ENCODE measurements at places on chromosomes 5 and 9. TPM values are rescaled to one million over a fixed set of nuclear protein-coding genes. Genes with fewer than 3 reads are reported as not detected.

DNA sequence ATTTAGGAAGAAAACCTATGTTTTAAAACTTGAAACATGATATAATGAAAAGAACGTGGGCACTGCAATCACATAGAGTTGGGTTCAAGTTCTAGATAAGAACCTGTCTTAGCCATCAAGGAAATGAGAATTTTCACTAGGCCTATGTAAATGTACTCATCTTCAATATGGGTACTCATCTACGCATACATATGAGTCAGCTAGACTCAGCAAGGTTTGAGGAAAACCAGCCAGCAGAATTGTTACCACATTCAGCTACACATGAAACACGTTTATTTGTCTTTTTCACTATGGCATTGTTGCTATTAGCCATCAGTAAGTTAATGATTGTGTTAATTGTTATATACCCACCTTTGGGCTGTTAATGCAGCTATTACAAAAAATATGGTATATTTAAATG lies 146.3 kb downstream of the CHSY3 start:
- DNase-seq: no peak
- H3K4me3 ChIP-seq: no peak overlapping the region
- no peaks in the 10 kb centered on the region for H3K27me3 ChIP-seq
- H3K36me3 ChIP-seq: no peaks in the 10 kb centered on the region
- H3K27ac ChIP-seq: no peak overlapping the region

DNA sequence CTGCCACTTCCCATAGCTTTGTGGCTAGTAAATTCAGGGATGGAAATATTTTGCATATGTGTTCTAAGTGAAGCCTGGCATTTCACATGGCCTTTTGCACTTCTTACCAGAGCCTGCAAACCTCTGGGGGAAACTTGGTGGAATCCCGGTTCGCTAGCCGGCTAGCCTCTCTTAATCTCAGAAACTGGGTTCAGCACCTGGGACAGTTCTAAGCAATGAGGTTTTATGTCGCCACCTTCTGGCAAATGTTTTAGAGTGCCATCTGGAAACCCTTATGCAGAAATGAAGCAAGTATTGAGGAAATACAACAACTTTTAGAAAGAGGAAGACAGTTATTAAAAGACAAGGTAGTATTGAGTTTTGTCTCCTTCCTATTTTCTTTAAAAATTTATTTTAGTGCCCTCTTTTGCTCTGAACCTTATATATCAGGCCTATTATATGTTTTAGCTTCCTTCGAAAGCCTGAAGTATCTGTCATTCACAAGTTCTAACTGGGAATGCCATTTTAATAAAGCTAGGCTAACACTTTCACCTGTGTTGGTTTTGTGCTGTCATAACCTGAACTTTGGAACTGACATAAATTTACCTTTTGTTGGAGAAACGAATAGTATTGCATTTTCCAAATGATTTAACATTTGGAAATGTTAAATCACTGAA lies 963 bp upstream of the HTR1A start:
- no peak overlapping the region for H3K4me3 ChIP-seq
- H3K27me3 ChIP-seq: peaks cover 12% of the 10 kb centered on the region
- no peak overlapping the region for H3K27ac ChIP-seq
- no peaks in the 10 kb centered on the region for H3K36me3 ChIP-seq
- no peak for DNase-seq
- H3K4me1 ChIP-seq: no peaks in the 10 kb centered on the region

- peak overlapping the region; percentile 59 for H3K4me3 ChIP-seq
- H3K4me1 ChIP-seq: peaks cover 27% of the 10 kb centered on the region
- H3K27me3 ChIP-seq: peaks cover 67% of the 10 kb centered on the region
Measured at GRCh38 chr9:126517833-126518356, 95.8 kb upstream of the LMX1B start.

PDE8B gene
- 0.05 TPM for total RNA-seq

- no peak for DNase-seq
- H3K4me1 ChIP-seq: no peaks in the 10 kb centered on the region
- no peak overlapping the region for H3K4me3 ChIP-seq
- no peaks in the 10 kb centered on the region for H3K27me3 ChIP-seq
Measured at GRCh38 chr5:98709681-98710080, 63.8 kb upstream of the RGMB start.

GRCh38 chr9:12819436-12820185 lies 44.8 kb downstream of the LURAP1L start:
- no peaks in the 10 kb centered on the region for H3K36me3 ChIP-seq
- no peaks in the 10 kb centered on the region for H3K27me3 ChIP-seq
- H3K27ac ChIP-seq: no peak overlapping the region
- no peaks in the 10 kb centered on the region for H3K4me1 ChIP-seq

GRCh38 chr9:75109210-75109839 lies 21.0 kb downstream of the OSTF1 start:
- DNase-seq: no peak
- no peak overlapping the region for H3K4me3 ChIP-seq
- H3K4me1 ChIP-seq: peaks cover 53% of the 10 kb centered on the region

GRCh38 chr9:127213859-127214258 lies 50.7 kb upstream of the GARNL3 start:
- peaks cover 20% of the 10 kb centered on the region for H3K27me3 ChIP-seq
- DNase-seq: no peak
- no peaks in the 10 kb centered on the region for H3K36me3 ChIP-seq
- no peak overlapping the region for H3K4me3 ChIP-seq
- H3K27ac ChIP-seq: no peak overlapping the region

GRCh38 chr5:114243972-114244317 lies 117.9 kb upstream of the KCNN2 start:
- no peak for DNase-seq
- no peaks in the 10 kb centered on the region for H3K27me3 ChIP-seq
- H3K36me3 ChIP-seq: no peaks in the 10 kb centered on the region
- H3K4me1 ChIP-seq: no peaks in the 10 kb centered on the region

GRCh38 chr5:83636156-83636555 lies 84.5 kb downstream of the HAPLN1 start:
- no peak overlapping the region for H3K27ac ChIP-seq
- H3K36me3 ChIP-seq: no peaks in the 10 kb centered on the region
- no peak for DNase-seq
- H3K4me1 ChIP-seq: no peaks in the 10 kb centered on the region
- no peaks in the 10 kb centered on the region for H3K27me3 ChIP-seq

DNA sequence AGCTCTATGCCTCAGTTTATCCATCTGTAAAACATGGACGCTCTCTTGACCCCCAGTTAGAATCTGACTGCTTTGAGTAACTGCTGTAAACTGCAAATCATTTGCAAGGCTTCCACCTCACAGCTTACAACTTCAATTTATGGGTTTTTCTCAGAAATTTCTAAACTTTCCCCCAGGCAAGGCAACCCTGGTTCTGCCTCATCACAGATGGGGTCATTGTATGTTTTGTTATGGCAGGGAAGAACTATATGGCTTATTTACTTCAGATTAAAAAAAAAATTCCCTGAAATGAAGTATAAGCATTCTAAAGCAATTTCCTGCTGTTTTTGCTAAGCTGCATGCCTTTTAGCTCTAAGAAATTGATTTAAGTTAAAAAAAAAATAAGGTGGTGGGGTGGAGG lies 60.0 kb downstream of the TMEM215 start:
- H3K27ac ChIP-seq: no peak overlapping the region
- H3K27me3 ChIP-seq: peaks cover 2% of the 10 kb centered on the region
- no peak overlapping the region for H3K4me3 ChIP-seq

CYSRT1 gene
- total RNA-seq: 0.50 TPM

HRCT1 gene
- total RNA-seq: not detected

DNA sequence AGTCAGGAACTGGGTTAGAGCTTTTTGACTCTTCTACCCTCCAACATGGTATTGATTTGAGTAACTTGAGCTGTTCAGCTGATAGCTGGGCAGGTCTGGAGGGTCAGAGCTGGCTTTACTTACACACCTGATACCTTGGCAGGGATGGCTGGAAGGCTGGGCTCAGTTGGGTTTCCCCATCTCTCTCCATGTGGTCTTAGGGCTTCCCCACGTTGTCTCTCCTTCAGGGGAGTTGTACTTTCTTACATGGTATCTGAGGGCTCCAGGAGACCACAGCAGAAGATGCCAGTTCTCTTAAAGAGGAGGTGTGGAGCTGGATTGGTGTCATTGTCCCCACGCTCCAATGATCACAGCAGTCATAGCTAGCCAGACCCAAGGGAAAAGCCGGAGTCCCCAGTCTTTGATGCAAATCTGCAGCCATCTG lies 25.6 kb downstream of the ISOC1 start:
- DNase-seq: no peak
- H3K27me3 ChIP-seq: no peaks in the 10 kb centered on the region
- H3K27ac ChIP-seq: no peak overlapping the region
- no peaks in the 10 kb centered on the region for H3K36me3 ChIP-seq

GRCh38 chr5:170481849-170482248 lies 22.0 kb upstream of the KCNIP1 start:
- no peak overlapping the region for H3K4me3 ChIP-seq
- peaks cover 17% of the 10 kb centered on the region for H3K27me3 ChIP-seq
- DNase-seq: no peak
- no peaks in the 10 kb centered on the region for H3K36me3 ChIP-seq

DNA sequence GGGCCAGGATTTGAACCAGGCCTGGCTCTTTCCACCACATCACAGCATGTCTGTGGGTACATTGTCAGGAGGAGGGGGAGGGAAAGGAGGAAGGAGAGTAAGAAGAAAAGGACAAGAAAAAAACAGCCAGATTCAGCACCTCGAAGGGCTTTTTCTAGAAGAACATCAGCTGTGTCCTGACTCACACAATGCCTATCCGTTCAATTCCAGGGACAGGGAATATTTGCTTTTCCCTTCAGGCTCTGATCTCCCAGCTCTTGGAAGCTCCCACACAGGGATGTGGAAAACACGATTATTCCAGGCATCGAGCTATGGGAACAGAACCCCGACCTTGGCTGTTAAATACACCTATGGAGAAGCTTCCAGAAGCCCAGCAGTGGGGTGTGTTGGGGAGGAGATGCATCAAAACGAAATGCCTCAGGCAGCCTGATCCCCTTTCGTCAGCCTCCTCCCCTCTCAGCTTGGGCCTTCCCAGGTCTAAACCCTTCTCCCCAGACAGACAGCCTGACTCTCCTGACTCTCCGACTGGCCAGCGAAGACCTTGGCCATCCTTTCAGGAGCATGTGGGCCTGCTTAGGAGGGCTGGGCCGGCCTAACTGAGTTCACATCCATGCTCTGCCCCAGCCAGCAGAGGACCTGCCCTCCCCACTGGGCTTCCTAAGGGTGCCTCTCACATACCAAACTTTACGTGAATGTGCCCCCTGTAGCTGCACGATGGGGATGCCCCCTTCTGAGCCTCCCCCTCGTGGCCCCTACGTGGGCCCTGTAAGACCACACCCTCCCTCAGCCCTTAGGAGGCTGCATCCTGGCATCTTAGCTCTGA lies 54.4 kb downstream of the NEURL1B start:
- peaks cover 14% of the 10 kb centered on the region for H3K4me1 ChIP-seq
- no peaks in the 10 kb centered on the region for H3K36me3 ChIP-seq
- H3K27me3 ChIP-seq: peaks cover 13% of the 10 kb centered on the region

GRCh38 chr5:124661317-124662141 lies 84.9 kb downstream of the ZNF608 start:
- H3K27me3 ChIP-seq: peaks cover 18% of the 10 kb centered on the region
- no peak overlapping the region for H3K27ac ChIP-seq
- H3K4me1 ChIP-seq: no peaks in the 10 kb centered on the region
- no peak for DNase-seq
- no peaks in the 10 kb centered on the region for H3K36me3 ChIP-seq
- H3K4me3 ChIP-seq: no peak overlapping the region

GRCh38 chr5:157555037-157555640 lies 20.4 kb downstream of the ADAM19 start:
- peak overlapping the region; percentile 70 for H3K27ac ChIP-seq
- no peak overlapping the region for H3K4me3 ChIP-seq
- DNase-seq: no peak
- peaks cover 66% of the 10 kb centered on the region for H3K4me1 ChIP-seq
- peaks cover 93% of the 10 kb centered on the region for H3K36me3 ChIP-seq

DNA sequence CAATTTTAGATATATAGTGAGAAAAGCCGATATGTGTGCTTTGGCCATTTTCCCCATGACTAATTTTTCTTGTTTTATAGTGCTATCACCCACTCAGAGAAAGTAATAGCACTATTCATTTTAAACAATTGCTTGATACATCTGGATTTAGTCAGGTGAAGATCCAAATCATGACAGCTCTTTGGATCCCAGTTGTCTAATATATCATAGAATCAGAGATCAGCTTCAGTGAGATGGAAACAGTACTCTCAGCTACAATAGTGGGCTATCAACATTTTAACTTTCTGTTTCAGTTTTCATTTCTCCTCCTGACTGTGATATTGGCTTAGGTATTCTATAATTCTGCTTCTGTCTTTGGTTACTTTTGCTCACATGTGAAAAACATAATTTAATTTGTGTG lies 38.7 kb downstream of the VCAN start:
- H3K27ac ChIP-seq: no peak overlapping the region
- H3K4me1 ChIP-seq: no peaks in the 10 kb centered on the region
- no peak overlapping the region for H3K4me3 ChIP-seq
- DNase-seq: no peak

HTR4 gene
- not detected for total RNA-seq

DNA sequence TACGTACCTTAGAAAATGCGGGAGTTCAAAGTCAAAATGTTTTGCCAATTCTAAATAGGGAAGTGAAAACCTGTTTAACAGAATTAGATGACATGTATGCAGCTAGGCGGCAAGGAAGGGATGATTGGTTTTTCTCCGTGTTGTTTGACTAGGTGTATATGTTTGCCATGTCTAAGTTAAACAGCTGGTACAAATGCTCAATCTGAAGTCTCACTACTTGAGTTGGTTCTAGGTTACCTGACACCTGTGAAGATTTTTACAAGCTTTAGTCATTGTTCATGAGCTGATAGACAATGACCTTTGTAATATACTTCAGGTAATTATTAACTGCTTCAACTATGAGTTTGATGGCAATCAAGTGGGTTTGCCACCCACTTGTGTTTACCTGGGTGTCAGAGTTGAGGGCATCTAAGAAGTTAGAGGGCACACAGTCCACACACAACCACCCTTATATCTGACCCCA lies 74.3 kb downstream of the SLC44A1 start:
- H3K27me3 ChIP-seq: peaks cover 13% of the 10 kb centered on the region
- H3K27ac ChIP-seq: no peak overlapping the region
- H3K36me3 ChIP-seq: no peaks in the 10 kb centered on the region
- no peaks in the 10 kb centered on the region for H3K4me1 ChIP-seq
- no peak for DNase-seq
- no peak overlapping the region for H3K4me3 ChIP-seq

SLC1A1 gene
- 0.14 TPM for total RNA-seq

DNA sequence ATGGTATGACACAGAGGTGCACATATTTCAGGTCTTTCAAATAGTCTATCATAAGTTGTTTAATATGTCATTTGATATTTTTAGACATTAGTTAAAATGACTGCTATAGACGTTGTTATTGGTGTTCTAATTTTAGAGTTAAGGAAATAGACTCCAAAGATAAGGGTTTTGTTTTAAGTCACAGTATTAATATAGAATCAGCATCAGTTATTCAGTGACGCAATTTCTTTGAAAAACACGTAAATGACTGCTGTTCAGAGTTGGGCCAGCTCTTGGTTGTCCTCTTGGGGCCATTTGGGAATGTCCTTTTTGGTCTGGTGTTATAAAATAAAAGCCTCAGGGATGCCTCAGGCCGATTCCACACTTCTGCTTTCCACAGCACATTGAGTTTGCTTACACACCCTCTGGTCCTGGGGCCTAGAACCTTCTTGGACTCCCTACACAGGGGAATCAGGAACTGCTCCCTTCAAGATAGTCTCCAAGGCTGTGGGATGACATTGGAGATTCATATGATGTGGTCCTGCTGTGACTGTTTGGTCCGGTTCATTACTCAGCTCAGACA lies 14.3 kb downstream of the OTULIN start:
- H3K36me3 ChIP-seq: peaks cover 71% of the 10 kb centered on the region
- no peak overlapping the region for H3K27ac ChIP-seq
- peaks cover 38% of the 10 kb centered on the region for H3K4me1 ChIP-seq
- H3K27me3 ChIP-seq: no peaks in the 10 kb centered on the region
